ENCODE measurements at places on chromosomes 4 and X.

GRCh38 chr4:186557486-186557885 is 2.1 kb upstream of the MTNR1A start:
- DNase-seq: peak; percentile 31

GRCh38 chr4:184201179-184201578 is 16.5 kb downstream of the ENPP6 start:
- no peak for DNase-seq

- no peak for DNase-seq
Observed at GRCh38 chr4:32744211-32744610, 2024.0 kb downstream of the PCDH7 start.

DNA sequence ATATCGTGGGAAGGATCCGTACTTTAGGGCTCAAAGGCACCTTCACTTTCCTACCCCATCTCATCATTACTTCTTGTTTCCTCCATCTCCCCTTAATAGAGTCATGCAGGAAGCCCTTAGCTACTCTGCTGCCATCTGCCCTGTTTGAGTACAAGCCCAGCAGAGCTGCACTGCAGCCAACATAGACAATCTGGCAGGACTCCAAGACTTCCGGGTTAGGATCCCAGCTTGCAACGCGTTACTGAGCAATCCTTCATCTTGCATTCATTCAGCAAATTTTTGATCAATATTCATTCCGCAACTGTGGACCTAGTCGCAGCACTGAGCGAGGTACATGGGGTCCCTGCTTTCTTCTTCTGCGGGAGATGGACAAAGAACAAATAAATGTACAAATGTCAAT is 344.9 kb downstream of the BCOR start:
- no peak for DNase-seq

DNA sequence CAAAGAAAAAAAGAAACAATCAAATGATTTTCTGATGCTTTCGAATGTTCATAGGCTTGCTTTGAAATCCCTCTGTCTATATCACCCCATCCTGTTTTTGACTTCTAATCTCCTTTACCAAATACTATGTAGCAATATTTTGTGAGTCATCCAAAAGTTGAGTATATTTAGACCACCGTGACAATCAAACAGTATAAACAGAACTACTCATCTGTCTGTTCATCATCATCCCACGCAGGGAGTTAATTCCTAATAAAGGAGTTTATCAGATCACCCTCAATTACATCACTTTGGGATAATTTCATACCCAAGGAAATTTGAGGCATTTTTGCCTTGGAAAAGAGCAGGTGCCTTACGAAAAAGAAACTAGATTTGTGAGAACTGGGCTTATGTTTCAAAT is 212.9 kb downstream of the CBR4 start:
- no peak for DNase-seq

DNA sequence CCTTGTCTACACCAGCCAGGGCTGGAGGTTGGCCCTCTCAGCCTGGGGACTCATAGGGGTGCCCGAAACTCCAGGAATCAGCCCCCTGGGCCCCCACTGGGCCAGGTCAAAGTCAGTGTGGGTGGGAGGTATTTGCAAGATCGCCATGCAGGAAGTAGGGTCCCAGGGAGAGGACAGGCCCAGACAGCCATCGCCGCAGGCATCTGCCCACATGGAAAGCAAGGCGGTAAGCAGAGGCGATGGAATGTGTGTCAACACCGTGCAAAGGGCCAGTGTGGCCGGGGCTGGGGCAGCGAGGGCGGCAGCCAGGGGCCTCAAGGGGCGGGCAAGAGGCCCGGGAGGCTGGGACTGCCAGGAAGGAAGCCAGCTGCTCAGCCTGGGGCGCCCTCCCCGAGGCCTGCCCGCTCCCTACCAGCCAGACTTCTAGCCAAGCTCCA is 19.3 kb upstream of the DUSP9 start:
- DNase-seq: no peak

DNA sequence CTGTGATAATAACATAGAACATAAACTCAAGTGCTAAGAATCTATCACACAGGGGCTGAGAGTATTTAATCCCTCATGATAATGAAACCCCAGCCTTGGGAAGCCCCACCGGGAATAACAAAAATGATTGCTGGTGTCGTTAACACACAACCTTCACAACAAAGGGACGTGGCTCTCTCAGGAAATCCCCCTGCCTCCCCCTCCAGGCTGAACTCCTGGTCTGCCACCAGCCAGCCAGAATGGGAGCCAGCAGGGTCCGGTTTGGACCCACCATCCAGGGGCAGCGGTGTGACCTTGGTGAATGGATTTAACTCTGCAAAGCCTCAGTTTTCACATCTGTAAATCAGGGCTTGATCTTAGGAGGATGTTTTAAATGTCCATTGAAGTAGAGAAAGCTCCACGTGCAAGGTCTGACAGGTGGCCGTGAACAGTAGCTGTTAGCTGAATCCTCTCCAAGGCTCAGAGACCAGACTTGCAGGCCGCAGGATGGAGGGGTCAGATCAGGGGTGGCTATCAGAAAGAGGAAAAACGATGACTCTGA is 46.5 kb downstream of the ABLIM2 start:
- DNase-seq: no peak

DNA sequence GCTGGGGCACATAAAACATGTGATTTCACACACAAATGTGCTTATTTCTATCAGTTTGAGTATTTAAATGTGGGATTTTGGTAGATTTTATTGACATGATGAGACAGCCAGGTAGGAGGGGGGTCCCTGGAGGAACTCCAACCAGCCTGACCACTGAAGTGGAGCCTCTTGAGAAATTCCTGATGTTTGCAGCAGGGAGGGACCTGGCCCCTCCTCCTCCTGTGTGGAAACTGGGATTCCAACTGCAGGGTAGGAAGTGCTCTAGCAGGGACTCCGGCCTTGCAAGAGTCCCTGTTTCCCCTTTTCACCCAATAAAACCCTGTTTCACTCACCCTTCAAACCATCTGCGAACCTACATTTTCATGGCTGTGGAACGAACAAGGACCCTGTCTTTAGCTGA is 2224.0 kb upstream of the AGA start:
- DNase-seq: no peak

DNA sequence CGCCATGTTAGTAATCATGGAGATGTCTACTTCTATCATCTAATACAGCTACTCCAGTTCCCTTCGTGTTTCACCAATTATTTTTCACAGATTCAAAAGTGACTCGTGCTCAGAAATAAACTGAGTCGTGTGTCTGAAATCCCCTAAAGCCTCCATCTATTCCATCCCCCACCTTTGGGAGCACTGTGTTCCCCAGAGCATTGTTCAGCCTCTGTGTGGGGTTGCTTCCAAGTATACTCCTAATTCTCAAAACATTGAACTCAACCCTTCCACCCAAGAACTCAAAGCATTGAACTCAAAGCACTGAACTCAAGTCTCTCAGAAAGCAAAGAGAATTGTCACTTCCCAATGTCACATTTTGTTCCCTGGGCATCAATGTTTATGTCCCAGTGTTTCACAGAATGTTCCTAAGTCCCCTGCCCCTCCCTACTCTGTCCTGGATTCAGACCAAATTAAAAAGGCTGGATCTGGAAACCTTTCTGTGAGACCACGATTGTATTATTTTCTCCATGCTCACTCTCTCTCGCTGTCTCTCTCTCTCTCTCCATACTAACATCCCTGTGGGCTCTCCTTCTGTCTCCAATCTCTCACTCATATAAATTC is 138.5 kb upstream of the QRFPR start:
- DNase-seq: no peak

GRCh38 chr4:147182041-147182440 is 236.4 kb upstream of the TTC29 start:
- DNase-seq: no peak

DNA sequence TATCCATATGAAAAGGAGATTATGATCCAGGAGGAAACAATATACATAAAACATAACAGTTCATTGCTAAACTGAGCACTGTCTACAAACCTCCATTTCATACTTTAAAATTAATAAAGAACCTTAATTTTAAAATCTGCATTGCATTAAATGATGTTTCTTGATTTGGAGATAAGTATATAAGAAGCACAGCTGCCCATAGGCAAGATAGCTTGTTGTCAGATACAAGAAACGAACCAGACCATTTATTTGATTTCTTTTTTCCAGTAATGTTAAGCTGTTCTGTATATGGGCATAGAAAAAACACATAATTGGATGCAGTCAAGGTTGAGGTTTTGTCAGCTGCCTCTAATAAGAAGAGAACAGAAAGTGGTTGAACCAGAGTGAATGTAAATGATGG is 6.4 kb downstream of the GUF1 start:
- DNase-seq: no peak

GRCh38 chr4:1882850-1883271 is 11.7 kb downstream of the NSD2 start:
- DNase-seq: no peak

DNA sequence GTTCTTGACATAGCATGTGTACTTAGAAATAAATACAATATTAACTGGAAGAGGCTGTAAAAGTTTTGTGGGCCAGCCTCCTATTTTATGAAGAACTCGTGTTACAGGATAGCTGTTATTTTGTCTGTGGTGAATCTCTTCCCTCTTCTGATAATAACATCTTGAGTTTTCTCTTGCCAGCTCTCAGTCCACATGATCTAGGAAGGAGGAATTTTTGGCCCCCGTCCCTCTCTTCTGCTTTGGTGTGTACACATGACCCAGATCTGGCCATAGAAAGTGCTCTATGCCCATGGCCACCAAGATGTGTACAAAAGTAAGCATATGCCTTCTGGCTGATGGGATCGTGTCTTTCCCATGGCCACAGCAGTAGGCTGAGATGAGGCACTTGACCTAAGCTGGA is 108.0 kb upstream of the LEF1 start:
- no peak for DNase-seq

DNA sequence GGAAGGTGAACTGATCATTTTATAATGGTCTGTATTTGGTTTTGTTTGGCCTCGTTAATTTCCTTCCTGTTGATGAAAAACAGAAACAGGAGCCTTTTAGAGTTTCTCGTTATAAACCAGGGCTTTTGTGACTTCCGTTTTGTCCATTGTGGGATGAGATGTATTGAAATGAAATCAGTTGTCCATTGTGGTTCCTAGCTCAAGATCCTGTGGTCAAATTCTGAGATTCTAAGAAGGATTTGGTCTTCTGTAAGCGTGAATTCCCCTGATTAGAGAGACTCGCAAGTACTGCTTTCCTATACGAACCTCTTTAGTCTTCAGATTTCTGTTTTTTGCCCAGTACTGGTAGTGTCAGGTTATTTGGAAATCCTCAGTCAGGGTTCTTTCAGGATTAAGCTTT is 101.7 kb downstream of the RAPGEF2 start:
- no peak for DNase-seq

- DNase-seq: no peak
Observed at GRCh38 chrX:148854306-148854705, 353.9 kb downstream of the AFF2 start.

GRCh38 chr4:81757691-81758090 is 286.0 kb upstream of the RASGEF1B start:
- DNase-seq: no peak

DNA sequence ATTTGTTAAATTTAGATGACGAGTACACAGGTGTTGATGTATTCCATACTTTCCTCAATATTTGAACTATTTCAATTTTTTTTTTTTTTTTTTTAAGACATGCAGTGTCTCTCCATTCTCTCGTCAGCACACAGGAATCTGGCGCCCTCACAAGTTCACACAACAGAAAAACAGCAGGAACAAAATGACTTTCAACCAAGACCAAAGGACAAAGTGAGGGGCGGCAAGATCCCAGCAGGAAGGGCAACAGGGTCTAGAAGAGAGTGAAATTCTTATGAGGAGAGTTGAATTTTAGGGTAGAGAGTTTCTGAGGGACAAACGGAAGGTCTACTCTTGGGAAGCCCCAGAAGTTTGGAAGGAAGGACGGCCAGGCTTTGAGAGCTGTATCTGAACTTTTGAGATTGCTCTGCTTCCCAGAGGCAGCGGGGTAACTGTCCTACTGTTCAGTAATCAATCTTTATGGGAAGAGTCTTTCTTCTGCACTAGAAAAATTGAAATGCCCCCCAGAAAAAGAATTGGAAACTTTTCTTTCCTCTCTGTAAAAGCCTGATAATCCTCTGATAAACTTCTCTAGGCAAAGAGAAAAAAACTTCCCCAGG is 760.2 kb downstream of the RAB28 start:
- no peak for DNase-seq

- DNase-seq: no peak
Observed at GRCh38 chr4:64883087-64883807, 474.0 kb upstream of the TECRL start.

DNA sequence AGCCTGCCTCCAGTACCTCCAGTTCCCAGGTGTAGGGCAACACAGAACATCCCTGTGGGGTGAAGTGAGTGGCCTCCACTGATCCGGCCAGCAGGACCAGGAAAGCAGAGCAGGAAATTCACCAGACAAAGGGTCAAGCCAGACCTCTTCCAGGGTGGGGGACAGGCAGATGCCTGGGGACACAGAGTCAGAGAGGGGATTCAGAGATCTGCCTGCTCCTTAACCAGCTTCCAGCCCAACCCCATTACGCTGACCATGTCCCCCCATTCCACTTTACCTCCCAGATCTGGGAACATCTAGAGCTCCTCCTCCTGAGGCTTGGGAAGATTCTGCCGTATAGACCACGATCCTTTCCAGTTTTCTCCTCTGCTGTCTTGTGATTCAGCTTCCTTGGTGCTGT is 72.9 kb upstream of the MTM1 start:
- no peak for DNase-seq

- DNase-seq: no peak
Observed at GRCh38 chr4:123826896-123827295, 430.3 kb downstream of the SPRY1 start.

GRCh38 chr4:68735106-68735505 is 64.7 kb upstream of the UGT2B15 start:
- no peak for DNase-seq

- no peak for DNase-seq
Observed at GRCh38 chr4:67879486-67879885, 4.3 kb downstream of the TMPRSS11D start.

DNA sequence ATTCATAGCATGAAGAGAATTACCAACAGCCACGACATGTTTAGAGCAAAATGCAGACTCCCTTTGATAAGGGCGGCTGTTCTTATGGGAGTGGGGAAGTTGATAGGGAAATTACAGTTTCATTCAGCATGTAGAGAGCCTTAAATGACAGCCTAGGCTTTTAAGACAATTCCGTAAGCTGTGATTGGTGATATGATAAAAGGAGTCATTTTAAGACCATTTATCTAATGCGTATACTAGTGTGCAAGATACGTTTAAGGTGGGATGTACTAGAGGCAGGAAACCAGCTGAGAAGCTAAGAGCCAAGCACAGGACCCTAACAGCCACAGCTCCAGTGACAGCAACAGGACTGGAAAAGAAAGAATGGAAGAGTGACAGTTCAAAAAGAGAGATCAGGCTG is 102.2 kb upstream of the ZFP42 start:
- DNase-seq: no peak

DNA sequence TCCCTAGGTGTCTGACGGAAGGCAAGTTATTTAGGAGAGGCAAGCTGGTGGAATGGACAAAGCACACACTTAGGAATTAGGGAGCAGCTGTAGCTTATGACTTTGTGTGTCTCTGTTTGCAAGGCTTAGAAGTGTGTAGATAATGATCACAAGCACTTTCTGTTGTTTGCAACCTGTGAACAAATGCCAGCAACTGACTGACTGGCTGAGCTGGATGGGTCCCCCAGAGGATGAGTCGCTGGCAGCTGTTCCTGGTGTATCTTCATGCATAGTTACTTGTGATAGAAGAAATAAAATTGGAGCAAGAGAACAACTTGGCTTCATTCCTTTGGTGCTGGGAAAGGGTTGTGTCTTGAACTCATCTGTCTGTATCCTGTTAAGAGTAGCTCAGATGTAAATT is 64.2 kb upstream of the BEND4 start:
- no peak for DNase-seq
